ENCODE measurements at places on chromosomes 7 and 10.
A peak's percentile ranks its signal among the peaks of the same experiment; 100 is the strongest.

- no peak for DNase-seq
Measured at GRCh38 chr10:33616956-33617355, 282.5 kb upstream of the NRP1 start.

- no peak for DNase-seq
Measured at GRCh38 chr7:27130540-27131389, at the start of gene HOXA4. HOXA4 (minus strand) TSS chr7:27130757; CDS start chr7:27130733, 24 bp downstream.

DNA sequence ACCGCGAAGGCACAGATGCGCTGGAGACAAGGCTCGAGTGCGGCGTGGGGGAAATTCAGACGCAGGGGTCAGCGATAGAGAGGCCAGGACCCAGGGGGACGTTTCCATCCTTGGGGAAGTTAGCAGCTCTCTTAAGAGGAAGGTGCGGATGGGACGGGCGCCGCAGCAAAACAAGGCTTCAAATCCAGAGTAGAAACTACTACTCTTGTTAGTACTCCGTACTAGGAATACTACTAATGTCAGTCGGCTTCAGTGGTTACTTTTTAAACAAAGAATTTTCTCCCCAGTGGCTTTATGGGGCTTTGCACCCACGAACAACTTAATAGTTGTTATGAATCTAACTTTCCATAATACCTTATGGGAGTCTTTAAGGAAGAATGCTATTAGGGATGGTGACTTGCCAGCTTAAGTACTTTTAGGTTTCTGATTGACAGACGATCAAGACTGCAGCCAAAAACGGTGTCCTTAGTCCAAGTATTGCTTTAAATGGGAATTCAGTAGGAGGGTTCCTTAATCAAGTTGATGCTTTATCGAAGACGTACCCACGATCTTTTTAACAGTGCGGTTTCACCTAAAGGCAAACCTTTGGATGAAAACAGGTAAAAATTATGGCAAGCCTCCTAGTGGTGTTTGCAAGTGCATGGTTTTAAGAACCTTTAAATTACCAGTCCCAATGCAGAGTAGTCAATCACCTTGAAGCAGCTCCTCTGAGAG lies 812 bp upstream of the IDE start:
- DNase-seq: no peak

GRCh38 chr7:33928986-33929385 lies 23.6 kb downstream of the BMPER start:
- no peak for DNase-seq

GRCh38 chr10:86650151-86650550 lies 4.2 kb upstream of the OPN4 start:
- DNase-seq: no peak

DNA sequence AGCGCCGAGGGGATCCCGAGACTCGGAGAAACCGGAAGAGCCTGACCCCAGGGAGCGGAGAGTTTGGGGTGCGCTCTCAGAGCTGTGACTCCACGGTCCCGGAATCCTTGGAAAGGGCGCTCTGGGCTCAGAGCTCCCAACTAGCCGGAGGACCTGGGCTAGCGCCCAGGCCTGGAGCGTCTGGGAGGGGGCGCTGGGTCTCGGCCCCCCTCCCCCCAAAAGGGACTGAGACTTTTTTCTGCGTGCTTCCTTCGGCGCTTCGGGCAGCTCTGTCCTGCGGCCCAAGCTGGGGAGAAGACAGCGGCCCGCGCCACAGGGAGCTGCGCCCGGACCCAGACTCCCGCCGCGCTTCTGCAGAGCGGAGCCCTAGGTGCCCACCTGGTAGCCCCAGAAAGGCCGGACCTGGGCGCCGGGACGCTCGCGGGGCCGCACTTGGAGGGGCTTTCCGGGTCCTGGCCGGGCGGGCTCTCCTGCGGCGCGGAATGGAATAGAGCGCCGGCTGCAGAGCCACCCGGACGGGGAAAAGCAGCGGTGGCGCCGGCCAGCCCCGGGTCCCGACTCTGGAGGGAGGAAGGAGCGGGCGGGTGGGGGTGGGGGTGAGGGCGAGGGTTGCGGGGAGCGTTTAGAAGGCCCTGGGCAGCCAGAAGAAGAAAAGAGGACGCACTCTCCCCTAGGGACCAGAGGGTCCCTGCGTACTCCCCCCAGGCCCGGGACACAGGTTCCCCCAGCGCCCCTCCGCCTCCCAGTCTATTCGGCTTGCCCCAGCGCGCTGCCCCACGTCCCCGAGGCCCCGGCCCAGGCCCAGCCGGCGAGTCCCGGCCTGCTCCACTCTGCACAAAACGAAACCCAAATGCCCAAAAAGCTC lies 4.7 kb downstream of the ZNF503 start:
- DNase-seq: no peak

GRCh38 chr10:77131214-77131613 lies 506.4 kb downstream of the KCNMA1 start:
- no peak for DNase-seq

DNA sequence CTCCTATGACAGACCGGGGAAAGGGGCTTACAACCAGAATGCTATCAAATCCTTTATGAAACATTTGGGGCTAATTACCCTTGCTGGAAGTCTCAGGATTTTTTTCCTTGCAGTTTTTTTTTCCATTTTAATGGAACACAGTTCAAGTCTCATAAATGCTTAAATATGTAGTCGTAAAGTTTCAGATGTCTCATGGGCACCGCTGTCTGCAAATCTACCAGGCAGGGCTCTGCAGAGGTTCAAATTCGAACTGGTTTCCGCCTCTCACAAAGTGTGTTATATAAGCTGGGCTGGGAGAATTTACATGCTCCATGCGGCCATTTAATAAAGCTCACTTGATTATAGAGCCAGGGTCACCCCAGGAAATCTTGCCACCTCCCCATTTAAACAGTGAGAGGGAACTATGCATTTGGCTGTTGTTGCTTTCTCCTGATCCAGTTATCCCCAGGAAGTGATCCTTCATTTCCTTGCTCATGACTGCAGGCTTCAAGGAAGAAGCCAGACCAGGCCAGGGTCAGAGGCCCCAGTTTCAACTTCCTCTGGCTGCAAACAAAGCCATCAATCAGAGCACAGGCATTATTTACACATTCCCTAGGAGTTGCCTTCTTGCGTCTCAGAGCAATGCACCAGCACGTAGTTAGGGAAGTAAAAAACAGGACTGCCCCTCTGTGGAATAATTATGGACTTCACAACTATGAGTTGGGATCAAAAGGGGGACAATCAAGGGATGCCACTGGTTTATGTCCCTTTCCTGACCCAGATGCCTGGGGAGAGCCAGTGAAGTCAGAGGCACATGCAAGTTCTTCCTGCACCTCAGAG lies 358.8 kb downstream of the PRPF18 start:
- peak; percentile 38 for DNase-seq

DNA sequence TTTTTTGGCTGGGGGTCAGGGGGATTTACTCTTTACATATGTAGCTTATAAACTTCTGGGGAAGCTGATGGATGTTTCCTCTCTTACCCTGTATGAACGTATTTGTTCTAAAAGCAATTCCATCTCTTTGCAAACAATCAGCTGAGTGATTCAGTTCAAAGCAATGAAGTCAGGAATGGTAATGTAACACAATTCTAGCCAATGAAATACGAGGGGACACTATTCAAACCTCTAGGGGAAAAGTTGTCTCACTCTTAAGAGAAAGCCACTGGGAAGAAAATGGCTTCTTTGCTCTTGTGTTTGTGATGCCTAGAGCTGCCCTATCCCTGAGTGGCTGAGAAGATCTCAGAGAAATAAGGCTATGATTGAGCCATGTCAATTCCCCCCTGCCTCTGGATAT lies 134.8 kb upstream of the SEMA3C start:
- no peak for DNase-seq

- DNase-seq: no peak
Measured at GRCh38 chr7:88919478-88920131, 124.1 kb upstream of the TEX47 start.

- peak; percentile 2 for DNase-seq
Measured at GRCh38 chr10:61663466-61663865, 737 bp downstream of the CABCOCO1 start.

DNA sequence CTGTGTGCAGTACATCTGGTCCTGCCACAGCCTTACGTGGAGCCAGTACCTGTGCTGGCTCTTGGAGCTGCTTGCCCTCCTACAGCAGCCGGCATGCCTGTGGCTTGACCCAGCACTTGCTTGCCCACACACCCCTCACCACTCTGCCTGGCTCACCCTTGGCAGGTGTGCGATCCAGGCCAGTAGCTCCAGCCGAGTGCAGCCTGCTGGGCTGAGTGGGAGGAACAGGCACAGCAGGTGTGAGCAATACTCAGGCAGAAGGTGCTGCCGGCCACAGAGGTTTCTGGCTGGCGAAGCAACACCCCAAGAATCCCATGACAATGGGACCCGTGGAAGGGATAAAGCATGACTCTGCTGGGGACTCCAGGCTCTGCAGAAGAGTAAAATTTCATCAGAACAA lies 173.5 kb upstream of the ADCY1 start:
- peak; percentile 81 for DNase-seq

DNA sequence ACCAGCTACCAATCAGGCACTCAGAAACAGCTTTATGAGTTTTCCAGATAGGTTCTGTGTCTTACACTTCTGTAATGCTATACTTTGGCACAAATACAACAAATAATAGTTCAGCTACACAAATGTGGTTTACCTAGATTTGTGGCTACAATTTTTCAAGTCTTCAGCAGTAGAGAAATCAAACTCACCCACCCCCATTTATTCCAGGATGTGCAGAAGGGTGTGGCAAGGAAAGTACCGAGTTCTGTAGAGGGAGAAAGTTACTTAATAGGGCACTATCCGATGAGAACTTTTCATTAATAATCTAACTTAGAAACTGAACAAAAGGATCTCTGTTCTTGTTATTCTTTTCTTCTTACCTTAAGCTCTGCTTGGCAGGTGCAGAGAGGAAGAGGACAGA lies 30.3 kb upstream of the ATP6V0A4 start:
- DNase-seq: no peak

- no peak for DNase-seq
Measured at GRCh38 chr10:124059551-124059950, 33.8 kb downstream of the CHST15 start.

Data from NCI-H146 (cell line).